Fibroblast of gingiva (primary cell): ENCODE measurements at places on chromosomes 6 and 20.
A peak's percentile ranks its signal among the peaks of the same experiment; 100 is the strongest.

- DNase-seq = no peak
Observed at GRCh38 chr6:43367245-43367984, 2.0 kb downstream of the ZNF318 start.

- no peak for DNase-seq
Observed at GRCh38 chr6:21265034-21265729, 328.4 kb upstream of the SOX4 start.

DNA sequence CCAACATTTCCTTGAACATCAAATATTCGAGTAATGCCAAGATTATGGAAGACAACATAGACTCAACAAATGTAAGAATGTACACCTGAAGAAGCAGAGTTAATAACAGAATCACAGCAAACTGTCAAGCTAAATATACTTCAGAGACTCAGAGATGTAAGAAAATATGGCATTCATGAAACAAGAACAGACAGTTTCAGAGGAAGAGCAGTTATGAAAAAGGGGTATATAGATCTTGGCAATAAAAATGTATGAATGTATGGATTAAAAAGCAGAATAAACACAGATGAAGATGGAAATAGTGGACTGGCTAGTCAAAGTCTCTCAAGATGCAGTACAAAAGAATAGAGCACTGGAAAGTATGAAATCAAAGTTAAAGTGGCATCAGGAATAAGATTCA, 18.4 kb downstream of the RRAGD start:
- no peak for DNase-seq

- no peak for DNase-seq
Observed at GRCh38 chr6:8073758-8074157, 9.6 kb upstream of the BLOC1S5 start.

GRCh38 chr6:148934539-148934938, 187.7 kb downstream of the UST start:
- DNase-seq = no peak

DNA sequence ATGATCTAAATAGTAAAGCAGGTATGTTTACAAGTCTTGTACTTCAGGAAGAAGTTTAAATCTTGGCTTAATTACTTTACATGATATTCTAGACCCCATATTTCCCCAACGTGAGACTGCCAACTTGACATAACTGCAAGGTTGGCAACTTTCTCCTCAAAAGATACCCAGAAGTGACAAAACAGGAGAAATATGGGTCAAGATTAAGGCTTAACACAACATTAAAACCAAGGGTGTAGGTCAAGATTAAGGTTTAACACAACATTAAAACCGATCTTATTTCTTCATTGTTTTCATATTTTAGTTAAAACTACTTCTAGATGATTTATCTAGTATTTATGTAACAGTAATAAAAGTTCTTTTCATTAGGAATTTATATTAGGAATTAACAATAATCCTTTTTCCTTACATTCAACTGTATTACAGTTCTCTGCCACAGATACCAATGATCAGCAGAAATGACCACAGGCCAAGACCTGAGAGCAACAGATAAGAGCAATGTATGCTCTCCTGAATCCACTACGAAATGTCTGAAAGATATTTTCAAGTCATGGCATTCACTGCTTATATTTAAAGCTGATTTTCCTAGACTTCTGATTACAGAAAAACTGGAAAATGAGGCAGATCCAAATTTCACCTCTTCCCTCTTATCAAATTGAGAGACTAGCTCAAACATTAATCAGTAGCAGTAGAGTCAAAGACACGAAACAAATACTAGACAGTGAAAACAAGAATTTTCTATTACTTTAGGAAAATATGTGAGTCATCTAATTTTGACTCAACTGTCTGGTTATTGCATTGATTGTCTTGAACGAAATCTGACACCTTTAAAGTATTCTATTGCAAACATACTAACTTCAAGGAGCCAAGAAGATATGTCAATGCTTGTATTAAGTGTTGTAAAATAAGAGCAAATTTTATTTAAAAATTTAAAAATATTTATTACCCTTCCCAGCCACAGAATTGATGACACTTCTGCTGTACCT, 72.3 kb downstream of the RNGTT start:
- peak; percentile 17 for DNase-seq

DNA sequence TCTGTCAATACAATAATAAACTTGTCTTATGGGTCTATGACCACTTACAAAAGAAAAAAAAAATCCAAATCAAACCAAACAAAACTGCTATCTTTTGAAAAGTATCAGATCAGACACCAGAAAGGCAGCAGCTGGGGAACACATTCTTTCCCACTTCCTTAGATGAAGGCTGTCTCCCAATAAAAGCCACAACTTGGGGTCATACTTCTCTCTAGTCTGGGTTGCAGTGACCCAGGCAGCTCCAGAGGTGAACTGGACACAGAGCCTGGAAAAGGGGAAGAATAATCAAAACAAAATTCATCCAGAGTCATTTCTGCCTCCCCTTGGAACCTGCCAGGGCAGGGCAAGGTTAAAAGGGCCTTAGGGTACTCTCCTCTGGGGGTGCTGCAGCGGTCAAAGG, 19.1 kb downstream of the ATXN1 start:
- no peak for DNase-seq

- DNase-seq = no peak
Observed at GRCh38 chr6:77183447-77183846, 279.8 kb downstream of the HTR1B start.

GRCh38 chr6:124131259-124131658, 327.6 kb downstream of the NKAIN2 start:
- DNase-seq = no peak

DNA sequence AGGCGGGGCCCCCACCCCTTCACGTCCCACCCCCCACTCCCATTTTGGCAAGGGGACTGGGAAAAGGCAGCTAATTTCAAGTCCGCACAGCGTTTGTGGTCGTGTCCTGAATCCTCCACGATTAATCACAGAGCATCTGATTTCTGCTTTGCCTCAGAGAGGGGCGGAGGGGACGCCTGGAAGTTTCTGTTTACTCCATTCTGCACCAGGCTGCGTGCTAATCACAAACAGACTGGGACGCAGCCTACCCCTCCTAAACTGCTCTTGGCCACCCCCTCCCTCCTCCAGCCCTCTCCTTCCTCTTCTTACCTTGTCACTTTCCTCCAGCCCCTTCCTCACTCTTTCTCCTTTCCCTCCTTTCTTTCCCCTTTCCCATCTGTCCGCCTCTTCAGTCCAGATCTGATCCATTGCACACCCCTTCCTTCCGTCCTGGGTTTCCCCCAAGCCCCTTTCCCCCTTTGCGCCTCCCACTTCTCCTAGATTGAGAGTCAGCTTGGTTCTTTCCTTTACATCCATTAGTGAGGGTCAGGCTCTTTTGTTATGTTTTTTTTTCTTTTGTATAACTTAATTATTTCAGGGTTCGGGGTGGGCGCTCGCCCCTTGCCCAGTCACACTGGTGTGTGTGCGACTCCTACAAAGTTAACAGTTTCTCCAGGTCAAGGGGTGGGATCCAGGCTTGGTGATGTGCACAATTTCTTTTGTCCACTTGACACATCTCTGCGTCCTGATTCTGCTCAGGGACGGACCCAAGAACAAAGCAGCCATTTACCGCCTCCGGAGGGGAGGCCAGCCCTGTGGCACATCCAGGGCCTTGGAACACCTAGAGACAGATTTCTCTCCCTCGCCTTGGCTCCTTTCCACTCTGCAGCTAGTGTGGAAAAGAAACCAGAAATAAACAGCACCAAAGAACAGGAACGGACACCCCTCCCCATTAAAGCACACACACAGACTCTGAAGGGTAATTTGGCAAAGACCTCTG, 520 bp upstream of the RIPOR3 start:
- DNase-seq = peak; percentile 90

- peak; percentile 44 for DNase-seq
Observed at GRCh38 chr6:125114248-125114858, 39.2 kb upstream of the TPD52L1 start.
